Smooth muscle cell of the brain vasculature (primary cell): ENCODE measurements at places on chromosomes 1 and 21.

GRCh38 chr1:226496453-226497015 lies 52.0 kb upstream of the STUM start:
- no peak for DNase-seq

DNA sequence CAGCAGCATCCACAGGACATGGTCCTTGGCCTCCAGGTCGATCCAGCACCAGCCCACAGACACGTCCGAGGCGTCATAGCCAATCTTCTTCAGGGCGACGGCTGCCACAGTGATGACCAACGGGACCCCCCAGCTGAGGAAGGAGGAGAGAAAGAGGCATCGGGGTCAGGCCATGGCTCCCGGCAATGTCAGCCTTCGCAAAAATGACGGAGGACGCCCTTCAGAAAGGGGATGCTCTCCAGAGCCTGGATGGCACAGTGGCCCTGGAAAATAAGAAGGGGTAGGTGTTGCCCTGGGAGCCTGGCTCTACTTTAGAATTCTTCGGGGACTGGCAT lies 17.6 kb downstream of the GPR157 start:
- no peak for DNase-seq

GRCh38 chr1:1353389-1354151 lies 4.4 kb upstream of the DVL1 start:
- DNase-seq = no peak

DNA sequence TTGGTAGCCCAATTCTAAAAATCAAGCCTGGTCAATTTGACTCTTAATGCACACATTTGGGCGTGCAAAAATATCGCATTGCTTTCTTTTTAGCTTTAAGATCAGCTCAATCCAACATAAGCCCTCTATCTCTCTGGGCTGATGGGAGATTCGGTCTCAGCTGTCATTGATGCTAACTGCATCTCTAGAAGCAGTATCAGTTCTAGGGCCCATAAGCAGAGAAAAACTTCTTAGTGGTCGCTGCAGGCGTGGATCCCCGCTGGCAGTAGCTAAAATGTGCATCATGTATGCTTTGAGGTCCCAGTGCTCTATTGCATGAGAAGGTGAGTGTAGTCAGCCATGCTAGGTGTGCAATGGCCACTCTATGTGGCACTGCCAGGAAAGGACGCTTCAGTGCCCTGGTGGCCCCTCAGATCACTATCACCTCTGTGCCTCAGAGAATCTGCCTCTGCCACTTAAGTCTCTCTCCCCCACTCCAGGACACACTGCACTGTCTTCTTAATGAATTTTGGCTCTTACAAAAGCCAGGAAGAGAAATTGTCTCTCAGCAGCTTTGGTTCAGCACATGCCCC lies 79.7 kb upstream of the GADD45A start:
- no peak for DNase-seq

- DNase-seq = no peak
These were observed 6.8 kb upstream of the LAPTM5 start for GRCh38 chr1:30764396-30764795.

DNA sequence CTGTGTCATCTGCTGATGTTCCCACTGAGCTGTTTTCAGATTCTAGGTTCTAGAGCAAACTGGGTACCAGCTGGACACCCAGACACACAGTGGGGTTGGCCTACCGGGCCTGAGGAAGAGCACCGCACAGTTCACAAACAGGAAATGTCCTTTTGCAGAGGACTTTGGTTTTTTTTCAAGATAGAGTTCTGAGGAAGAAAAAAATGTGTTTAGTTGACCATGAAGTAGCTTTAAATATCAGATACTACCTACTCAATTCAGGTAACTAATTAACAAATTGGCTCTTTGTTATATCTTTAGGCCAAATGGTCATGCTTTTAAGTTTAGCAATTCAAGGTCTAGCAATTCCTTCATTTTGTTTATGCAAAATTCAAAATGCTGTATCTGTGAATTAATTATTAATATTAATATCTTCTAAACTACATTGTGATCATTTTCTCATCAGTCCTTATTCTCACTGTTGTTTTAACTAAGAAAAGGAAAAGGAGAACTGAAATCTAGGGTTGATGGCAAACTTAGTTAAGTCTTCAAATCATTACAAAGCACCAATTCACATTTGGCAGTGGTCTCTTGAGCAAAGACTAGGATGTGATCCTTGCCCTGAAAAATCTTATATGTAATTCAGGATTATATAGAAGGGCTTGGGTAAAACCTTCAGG lies 17.2 kb upstream of the NCF2 start:
- no peak for DNase-seq
